GM18507 (cell line): ENCODE measurements at places on chromosomes 1 and 21.

DNA sequence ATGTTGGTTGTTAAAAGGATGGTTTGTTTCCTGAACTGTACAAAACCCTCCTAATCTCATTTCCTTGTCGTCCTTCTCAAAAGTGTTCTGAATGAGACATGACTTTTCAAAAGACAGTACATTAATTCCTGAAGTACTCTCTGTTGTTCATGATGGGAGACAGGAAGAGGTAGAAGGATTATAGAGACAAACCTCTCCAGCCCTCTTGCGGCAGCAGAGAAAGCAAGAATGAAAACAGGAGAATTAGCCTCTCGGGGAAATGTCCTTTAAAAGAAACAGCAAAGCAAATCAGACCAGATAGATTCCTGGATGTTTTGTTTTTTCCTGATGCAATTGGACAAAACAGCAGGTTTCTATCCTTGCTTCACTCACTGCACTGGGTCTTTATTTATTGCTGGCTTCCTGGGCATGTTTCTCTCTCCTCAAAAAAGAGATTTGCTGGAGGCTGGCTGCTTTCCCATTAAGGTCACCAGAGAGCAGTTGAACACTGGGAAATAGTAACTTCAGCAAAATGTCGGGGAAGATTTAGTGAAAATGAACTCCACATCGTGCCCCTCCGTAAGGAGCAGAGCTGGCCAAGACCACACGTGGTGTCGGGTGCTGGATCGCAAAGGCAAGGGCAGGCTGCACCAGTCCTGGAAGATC lies 145.8 kb upstream of the SYT6 start:
- no peak for DNase-seq

DNA sequence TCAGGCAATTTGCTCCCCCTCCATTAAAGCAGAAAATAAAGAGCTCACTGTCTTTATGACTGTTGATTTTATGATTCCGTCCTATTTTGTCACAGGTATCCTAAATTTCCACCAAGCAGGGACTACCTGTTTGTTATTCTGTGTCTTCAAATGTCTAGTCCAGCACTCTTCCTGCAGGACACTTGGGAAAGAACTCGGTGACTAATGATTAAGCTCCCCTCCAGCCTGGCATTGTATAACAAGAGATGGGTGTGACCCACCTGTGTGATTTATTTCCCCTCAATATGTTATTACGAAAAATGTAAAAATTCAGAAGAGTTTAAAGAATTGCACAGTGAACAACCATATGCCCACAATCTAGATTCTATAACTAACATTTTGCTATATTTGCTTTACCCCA lies 42.9 kb upstream of the LRRN2 start:
- no peak for DNase-seq

DNA sequence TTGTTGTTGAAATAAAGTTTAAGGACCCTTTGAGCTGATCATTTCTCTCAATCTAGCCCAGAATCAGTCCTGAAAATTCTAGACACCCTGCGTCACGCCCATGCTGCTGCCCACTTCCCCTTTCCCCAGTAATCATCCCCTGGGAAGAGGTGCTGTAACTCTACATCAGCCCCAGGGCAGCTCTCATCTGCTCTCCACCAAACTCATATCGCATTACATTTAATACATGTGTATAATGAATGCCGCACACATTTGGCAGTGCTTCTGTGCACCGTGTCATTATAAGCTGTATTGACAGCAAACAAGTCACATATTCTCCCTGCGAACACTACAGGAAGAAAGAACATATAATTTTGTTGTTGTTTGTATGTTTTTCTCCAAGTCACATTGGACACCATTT lies 539.7 kb upstream of the DAB1 start:
- no peak for DNase-seq

DNA sequence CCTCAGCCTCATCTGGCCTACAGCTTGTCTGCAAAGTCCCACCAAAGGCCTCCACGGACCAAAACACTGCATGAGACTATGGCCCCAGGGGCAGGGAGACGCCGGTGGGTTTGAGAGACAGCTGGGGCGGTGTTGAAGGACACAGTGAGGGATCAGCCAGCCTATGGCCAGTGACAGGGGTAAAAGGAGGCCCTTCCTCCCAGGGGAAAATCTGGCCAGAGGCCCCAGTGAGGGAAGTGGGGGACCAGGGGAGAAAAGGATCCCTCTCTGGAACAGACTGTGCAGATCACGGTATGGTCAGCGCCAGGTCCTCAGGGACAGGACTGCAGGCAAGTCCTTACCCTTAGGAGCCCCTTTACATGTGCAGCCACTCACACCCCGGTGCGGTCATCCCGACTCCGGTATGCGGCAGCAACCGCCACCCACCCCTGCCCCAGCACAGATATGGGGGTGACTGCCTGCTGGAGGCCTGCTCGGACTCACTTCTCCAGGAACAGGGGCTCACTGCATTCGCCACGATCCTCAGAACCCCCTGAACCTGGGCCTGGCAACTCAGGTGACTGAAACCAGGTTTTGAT lies 1.3 kb downstream of the CERS2 start:
- DNase-seq = no peak

- no peak for DNase-seq
Observed at GRCh38 chr1:97905141-97905940, 15.5 kb downstream of the DPYD start.

DNA sequence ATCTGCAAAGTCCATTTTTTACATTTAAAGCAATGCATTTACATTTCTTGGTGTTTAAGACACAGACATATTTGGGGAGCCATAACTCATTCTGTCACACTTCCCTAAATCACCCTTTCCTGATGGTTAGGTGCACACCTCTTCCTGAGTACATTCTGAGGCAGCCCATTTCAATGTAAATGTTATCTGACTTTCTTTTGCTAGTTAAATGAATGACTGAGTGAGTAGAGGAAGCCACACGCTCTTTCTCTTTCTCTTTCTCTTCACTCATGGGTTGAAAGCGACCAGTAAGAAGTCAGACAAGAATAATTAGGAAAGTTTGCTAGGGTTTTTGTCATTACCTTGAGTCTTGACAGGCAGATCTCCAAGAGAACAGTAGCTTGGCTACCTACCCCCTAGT lies 143.1 kb downstream of the S1PR1 start:
- no peak for DNase-seq

DNA sequence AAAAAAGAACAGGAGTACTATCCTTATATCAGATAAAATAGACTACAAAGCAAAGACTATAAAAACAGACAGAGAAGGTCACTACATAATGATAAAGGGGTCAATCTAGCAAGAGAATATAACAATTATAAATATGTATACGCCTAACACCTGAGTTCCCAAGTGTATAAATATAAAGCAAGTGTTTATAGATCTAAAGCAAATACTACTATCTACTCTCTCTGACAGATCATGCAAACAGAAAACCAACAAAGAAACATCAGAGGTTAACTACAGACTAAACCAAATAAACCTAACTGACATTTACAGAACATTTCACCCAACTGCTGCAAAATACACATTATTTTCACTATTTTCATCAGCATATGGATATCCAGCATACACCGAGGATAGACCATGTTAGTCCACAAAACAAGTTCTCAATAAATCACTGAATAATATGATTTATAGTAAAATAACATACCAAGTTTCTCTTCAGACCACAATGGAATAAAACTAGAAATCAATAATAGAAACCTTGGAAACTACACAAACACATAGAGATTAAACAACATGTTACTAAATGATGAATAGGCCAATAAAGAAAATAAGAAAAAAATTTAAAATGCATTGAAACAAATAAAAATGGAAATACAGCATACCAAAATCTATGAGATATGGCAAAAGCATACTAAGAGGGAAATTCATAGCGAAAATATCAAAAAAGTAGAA lies 22.7 kb downstream of the UCHL5 start:
- no peak for DNase-seq

DNA sequence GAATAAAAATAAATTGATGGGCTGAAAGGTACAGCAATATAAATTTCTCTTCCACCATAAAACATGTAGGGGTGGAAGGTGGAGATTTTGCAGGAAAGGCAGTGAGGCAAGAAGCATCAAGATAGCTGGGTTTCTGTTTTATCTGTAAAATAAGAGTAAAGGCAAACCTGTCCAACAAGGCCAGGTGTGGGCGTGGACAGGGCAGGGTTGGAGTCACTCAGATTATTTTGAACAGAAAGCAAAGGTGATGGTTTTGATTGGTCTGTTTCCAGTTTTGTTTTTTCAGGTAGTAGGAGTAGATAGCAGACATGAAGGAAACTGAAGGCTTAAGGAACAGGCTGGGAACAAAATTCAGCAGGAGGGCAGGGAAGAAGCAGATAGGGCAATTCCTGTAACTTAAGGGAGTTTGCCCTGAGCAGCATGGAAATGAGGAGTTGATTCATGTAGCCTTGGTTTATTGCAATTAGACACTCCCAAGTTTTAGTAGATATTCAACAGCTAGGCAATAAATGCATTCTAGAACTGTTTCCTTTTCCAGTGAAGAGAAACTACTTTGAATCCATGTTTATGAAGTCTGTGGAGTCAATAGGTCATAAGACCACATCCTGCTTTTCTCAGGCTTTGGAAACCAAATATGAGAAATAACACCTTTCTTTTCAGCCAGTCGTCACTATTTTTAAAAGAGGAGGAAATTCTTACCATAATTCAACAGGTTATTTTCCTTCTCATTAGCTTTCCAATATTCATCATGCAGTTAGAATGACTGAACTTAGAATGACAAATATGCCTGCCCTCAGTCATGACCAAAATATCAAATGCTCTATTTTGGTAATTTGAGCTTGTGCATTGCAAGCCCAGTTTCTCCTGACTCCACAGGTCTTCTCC lies 38.7 kb upstream of the CD55 start:
- DNase-seq = no peak

DNA sequence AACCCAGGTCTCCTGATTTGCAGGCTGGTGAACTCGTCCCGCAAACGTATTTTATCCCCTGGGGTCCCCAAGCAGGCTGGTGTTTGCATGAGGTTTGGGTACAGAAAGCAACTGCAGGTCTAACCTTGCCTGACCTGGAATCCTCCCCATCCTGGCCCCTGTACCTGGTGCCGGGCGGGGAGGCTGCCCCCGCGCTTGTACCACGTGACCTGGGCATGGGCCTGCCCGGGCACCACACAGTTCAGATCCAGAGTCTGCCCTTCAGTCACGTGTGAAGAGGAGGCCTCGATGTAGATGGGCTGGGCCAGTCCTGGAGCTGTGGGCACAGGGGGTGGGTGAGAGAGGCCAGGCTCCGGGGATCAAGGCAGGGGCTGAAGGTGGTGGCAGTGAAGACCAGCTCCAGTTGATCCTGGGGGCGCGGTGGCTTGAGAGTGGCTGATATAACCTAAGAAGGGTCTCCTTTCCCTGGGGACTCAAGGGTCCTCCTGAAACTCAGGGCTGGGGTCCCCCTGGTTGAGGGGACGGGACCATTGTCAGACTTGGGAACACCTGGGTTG lies 30.6 kb downstream of the LDLRAD2 start:
- no peak for DNase-seq

GRCh38 chr21:41927727-41928409 lies 25.9 kb downstream of the C2CD2 start:
- no peak for DNase-seq

DNA sequence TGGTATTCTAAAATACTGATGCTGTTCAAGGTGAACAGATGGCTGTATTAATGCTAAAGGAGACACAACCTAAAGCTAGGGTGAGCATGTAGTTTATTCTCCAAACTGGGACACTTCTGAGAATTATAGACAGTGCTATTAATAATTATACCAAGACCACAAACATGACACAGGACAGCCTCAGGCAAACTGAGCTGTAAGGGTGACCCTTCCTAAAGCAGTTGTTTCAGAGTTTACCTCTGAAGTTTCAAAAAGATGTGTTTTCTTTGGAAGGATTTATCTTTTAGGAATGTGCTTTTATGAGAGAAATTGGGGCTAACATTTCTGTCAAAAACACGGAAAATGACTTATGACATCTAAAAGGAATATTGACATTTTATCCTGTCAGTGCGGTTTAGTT lies 68.8 kb downstream of the RPS6KC1 start:
- DNase-seq = no peak
